ENCODE measurements at places on chromosomes 3 and 15.

- no peak for DNase-seq
Measured at GRCh38 chr15:82653483-82654168, 6.5 kb upstream of the CPEB1 start.

DNA sequence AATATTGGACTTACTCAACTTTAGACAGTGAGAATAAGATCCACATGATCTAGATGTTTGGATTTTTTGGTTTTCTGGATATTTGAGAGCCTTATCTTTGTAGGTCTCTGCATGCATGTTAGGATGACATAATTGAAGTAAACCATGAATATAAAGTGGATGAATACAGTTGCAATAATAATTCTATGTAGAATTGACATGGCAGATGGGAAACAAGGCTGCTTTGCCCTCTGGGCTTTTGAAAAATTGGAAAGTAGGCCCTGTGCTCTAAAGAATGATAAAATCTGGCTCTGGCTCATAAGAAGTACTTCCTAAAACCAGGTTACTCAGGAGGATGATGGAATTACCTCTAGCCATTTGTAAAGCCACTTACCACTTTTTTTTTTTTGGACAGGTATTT, 86.9 kb downstream of the ZNF609 start:
- no peak for DNase-seq

- DNase-seq: no peak
Measured at GRCh38 chr3:30352410-30353318, 253.7 kb upstream of the TGFBR2 start.

DNA sequence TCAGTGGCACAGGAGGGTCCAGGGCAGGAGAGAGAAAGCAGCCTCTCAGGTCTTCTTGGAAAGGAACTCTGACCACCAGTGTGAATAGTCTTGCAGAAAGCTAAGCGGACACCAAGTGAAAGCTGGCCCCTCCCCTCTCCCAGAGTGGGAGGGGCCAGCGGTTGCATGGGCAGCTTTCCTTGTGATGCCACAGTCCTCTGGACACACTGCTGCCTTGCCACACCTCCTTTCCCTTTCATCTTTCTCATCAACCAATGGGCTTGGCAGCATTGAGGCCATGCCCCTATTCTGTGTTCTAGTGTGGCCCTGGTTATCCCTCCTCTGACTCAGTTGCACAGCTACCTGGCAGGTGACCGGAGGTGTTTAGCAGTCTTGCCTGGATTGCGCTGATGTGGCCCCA, 49.7 kb upstream of the GOLGA6B start:
- DNase-seq: no peak

DNA sequence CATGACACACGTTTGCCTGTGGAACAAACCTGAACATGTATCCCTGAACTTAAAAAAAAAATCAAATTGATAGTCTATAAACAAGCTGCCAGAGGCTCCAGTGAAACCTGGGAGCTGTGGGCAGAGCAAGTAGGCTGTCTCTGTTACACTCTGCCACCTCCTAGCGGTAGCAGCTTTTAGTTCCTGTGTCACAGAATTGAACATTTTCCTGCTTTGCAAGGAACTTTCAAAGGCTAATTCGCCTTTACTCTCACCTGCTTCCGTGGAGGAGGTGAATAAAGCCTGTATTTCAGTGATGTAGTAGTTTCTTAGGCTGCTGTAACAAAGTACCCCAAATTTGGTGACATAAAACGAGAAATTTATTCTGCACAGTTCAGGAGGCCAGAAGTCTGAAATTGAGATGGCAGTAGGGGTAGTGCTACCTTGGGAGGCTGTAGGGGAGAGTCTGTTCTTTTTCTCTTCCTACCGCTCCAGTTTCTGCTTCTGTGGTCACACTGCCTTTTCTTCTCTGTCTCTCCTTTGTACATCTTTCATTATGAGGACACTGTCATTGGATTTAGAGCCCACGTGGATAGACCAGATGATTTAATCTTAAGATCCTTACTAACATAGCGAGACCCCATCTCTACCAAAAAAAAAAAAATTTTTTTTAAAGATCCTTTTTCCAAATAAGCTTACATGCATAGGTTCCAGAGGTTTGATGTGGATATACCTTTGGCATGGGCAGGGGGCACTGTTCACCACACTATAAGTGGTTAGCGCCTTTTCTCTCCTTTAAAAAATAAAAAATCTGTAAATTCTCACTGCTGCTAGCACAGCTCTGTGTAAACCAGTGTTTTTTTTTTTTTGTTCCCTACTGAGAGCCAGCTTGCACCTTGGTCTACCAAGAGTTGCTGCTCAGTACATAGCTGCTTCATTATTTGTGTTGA, 25.3 kb downstream of the FBXO22 start:
- no peak for DNase-seq

- DNase-seq: no peak
Measured at GRCh38 chr15:77144492-77145070, 73.7 kb upstream of the TSPAN3 start.

DNA sequence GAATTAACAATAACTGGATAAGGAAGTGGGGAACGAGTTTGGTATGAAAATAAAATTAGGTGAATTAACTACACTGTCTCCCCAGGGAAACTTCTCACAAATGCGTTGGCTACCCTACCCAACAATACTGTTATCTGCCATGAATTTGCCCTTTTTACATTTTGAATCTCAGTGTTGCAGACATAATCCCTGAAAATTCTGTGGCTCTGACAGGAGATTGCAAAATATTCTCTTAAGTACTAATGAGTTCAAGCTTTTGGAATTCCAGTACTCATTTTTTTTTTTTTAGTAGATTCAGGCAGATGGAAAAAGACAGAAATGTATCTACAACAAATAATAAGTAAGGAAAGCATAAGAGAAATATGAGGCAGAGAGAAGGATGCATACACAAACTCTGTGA, 332.6 kb downstream of the LSAMP start:
- DNase-seq: no peak

GRCh38 chr15:69034352-69034751, 19.9 kb downstream of the NOX5 start:
- DNase-seq: no peak

DNA sequence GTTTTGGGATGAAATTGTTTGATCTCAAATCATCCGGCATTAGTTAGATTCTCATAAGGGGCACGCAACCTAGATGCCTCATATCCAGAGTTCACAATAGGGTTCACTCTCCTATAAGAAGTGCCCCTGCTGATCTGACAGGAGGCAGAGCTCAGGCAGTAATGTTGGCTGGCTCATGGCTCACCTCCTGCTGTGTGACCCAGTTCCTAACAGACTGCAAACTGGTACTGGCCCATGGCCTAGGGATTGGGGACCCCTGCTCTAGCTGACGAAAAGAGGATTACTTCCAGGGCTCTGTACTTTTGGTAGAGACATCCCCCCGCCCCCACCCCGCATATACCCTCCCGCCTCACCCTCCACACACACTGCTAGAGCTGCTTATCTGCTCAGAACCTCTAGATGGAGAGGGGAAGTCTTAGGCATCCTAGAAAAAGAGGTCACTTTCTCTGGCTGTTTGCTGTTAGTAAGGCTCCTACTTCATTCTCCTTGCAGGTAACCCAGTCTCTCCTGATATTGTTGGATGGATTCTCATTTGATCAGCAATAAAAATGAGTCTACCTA, 923.1 kb downstream of the CADM2 start:
- no peak for DNase-seq

GRCh38 chr15:35663956-35664355, 118.0 kb upstream of the DPH6 start:
- DNase-seq: no peak

DNA sequence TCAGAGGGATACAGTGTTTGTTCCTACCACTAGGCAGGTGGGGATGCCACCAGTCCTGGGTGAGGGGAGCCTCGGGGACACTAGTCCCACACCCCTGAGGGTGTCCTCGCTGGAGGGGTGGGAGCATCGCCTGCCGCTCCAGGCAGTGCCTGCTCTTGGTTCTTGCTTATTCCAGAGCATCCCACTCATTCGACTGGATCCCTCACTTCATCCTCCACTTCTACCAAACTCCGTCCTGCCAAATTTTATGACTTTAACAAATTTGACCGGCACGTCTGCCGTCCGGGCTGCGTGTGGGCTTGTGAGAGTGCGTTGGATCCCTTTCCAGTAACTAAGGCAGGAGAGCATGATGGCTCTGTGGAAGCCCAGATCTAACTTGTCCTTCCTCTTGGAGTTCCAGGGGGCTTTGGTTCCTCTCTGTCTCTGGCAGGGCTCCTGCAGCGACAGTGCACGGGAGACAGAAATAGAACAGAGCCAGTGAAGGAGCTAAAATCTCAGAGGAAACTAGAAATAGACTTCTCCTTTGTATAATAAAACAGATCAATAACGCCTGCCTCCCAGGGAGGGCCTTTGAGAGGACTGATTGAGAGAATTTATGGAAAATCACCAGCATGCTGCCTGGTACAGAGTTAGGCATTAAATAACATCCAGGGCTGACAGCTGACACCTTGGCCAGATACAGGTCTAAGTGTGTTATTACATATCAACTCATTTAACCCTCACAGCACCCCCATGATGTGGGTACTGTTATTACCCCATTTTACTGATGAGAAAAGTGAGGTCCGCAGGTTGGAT, 34.5 kb downstream of the MGLL start:
- DNase-seq: peak; percentile 53

GRCh38 chr15:69743091-69743490, 290.5 kb downstream of the RPLP1 start:
- DNase-seq: no peak

DNA sequence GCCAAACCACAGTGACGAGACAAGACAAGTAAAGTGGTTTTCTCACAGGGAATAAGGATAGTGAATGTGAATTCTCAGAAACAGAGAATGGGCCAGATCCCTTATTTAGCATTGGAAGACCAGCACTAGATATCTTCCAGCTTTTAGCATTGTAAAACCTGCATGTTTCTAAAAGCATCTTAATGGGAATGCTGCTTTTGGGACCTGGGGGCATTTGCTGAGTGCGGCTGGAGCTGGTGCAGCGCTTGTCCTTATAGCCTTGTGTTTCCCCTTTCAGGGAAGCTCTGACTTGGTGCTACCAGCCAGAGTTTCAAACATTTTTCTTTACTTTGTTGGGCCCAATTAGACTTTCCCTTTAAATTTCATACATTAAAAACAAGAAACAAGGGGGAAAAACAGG, 52.9 kb downstream of the CLSTN2 start:
- DNase-seq: no peak

DNA sequence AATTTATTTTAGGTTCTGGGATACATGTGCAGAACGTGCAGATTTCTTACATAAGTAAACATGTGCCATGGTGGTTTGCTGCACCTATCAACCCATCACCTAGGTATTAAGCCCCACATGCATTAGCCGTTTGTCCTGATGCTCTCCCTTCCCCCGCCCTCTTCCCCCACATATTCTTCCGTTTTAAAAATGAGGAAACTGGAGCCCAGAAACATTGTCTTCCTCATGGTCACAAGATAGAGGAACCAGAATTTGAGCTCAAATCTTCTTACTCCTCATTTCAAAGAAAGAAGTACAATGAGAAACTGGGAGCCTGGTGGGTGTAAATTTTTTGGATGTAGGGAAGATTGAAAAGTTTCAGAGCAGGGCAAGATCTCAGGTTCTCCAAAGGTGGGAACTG, 56.1 kb upstream of the USP3 start:
- no peak for DNase-seq

GRCh38 chr3:152622811-152623167, 212.1 kb upstream of the P2RY1 start:
- DNase-seq: no peak

DNA sequence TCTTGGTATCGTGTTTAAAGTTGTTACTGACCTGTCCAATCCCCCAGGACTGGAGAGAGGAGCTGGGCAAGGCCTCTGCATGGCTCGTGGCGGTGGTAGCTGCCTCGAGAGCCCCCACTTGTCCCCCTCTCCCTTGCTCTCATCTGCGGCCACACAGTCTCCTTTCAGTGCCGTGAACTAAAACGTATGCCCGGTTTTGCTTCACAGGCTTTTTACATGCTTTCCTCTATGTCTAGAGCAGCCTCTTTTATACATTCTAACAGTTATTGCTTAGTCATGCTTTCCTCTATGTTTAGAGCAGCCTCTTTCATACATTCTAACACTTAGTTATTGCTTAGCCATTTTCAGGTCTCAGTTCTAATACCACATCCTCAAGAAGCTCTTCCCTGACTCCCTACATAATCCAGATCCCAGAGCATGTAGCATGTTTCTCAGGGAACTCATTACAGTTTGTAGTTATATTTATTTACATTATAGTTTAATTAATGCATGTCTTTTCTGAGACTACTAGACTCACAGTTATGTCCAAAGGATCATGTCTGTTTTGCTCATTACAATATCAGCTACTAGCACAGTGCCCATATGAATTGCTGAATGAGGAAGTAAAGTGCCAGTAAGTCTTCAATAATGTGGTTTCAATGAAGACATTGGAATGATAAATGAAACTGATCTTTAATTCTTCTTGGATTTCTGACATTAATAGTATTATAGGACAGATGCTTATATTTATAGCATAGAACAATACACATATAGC, 66.5 kb upstream of the TBL1XR1 start:
- no peak for DNase-seq

- no peak for DNase-seq
Measured at GRCh38 chr3:122132949-122133540, 50.4 kb upstream of the CASR start.

DNA sequence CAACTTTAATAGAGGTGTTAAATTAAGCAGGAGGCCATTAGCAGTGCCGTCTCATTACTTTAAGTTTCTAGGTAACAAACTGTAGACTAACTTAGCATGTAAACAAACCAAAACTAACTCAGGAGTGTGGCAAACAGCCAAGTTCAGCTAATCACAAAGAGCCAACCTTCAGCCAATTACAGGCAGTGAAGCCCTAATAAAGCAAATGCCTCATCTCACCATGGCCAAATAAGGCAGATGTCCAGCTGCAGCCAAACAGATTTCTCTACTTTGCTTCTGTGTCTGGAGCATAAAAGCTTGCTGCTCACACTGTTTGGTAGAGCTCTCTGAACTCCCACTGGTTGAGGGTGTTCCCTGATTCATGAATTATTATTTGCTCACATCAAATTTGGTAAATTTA, 835.4 kb upstream of the GBE1 start:
- DNase-seq: no peak

GRCh38 chr15:31034152-31034551, 42.7 kb upstream of the MTMR10 start:
- DNase-seq: no peak

DNA sequence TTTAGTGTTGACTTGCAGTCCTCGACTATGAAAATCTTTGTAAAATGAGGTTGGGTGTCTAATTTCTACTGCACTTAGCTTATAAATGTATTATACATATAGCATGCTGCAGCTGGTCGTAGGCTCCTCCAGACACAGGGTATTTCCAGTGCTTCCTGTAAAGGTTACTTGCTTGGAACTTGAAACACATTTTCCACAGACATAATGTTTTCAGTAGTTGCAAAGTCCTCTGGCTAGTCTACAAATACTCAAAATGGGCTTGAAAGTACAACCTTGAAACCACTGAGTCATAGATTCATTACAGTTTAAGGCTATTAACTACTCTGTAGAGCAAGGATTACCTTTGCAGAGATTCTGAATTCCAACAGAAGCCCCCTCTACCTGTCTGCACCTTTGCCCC, 464.1 kb downstream of the RAP2B start:
- DNase-seq: no peak

GRCh38 chr15:26125664-26126063, 262.5 kb upstream of the ATP10A start:
- DNase-seq: no peak
